Activated T-cell treated with anti-CD3 and anti-CD28 coated beads for 4 hours (primary cell): ENCODE measurements at places on chromosomes 4 and X.

- no peak for DNase-seq
Observed at GRCh38 chr4:58274553-58274952, 1164.4 kb upstream of the IGFBP7 start.

DNA sequence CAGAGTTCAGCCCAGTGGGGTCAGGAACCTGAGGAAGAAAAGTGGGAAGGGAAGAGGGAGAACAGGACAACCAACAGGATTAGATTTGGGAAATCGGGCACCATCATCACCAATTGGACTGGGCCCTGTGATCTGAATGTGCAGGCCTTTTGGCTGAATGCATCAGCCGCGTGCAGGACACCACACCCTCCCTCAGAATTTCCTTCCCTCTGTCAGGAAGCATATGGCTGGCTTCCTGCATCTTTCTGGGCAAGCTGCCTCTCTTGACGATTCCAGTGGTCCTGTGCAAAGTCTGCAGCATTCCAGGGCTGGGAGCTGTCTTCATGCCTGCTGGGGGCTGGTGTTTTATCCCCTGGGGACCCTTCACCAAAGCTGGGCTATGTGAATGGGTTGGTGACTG is 16.4 kb downstream of the MAGEA4 start:
- no peak for DNase-seq

DNA sequence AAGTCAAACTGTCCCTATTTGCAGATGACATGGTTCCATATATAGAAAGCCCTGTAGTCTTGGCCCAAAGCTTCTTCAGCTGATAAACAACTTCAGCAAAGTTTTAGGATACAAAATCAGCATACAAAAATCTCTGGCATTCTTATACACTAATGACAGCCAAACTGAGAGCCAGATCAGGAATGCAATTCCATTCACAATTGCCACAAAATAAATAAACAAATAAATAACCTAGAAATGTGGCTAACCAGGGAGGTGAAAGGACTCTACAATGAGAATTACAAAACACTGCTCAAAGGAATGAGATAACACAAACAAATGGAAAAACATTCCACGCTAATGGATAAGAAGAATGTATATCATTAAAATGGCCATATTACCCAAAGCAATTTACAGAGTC is 52.9 kb upstream of the CXCL8 start:
- DNase-seq: no peak

GRCh38 chr4:20983763-20984575 is 283.7 kb downstream of the PACRGL start:
- DNase-seq: no peak

DNA sequence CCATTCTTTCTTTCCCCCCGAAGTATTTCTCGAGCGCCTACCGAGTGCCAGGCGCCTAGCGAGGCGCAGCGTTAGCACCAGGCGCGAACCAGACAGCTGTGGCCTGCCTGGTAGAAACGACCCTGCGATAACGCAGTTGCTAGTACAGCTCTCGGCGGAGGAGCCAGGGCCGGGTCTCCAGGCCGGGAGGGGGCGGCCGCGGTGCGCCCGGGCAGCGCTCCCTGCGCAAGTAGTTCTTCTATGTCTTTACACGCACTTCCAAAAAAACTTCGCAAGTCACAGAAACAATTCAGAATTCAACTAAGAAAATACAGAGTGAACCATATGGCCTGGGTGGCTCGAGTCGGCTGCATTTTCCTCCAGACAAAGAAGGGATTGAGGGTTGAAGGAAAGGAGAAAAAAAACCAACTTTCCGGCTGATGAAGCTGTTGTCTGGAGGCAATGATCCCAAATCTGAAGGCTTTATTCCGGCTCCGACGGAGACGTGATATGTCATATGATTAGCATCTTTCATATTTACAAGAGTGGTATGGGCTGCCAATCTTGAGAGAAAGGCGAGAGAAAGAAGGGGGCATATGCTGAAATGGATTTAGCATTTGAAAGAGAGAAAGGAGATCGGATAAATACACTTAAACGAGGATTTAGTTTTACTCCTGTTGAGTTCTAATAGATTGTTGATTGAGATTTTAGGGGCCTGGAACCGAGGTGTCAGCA is 7.2 kb upstream of the NEUROG2 start:
- no peak for DNase-seq

DNA sequence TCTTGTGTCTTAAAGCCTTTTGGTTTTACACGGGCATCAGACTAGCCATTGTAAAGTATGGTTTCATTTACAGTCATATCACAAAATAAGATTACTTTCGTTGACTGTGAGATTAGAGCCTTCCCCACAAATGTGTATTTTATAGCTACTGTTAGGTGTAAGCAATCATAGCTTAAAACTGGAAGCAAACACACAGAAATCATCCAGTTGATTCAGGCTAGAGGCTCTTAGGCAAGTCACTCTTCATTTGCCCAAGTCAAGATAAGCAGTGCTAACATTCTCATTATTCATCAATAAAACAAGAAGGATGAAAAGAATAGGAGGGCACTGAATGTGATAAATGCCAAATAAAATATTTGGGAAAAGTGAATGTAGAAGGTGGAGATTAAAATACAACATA is 448.7 kb upstream of the FAM241A start:
- no peak for DNase-seq

- DNase-seq: no peak
Observed at GRCh38 chr4:10164877-10165283, 48.3 kb upstream of the WDR1 start.

- DNase-seq: no peak
Observed at GRCh38 chr4:53717064-53717549, 125.8 kb upstream of the LNX1 start.

- DNase-seq: no peak
Observed at GRCh38 chrX:132618810-132619209, 130.0 kb upstream of the MBNL3 start.

GRCh38 chr4:174216799-174217272 is 66.6 kb downstream of the FBXO8 start:
- DNase-seq: no peak

- DNase-seq: no peak
Observed at GRCh38 chr4:111228874-111229273, 606.0 kb upstream of the PITX2 start.

GRCh38 chr4:123877551-123877950 is 481.0 kb downstream of the SPRY1 start:
- no peak for DNase-seq
